ENCODE measurements at places on chromosomes 3 and 15.

- no peak for DNase-seq
Measured at GRCh38 chr15:29312387-29312786, 42.8 kb upstream of the NSMCE3 start.

DNA sequence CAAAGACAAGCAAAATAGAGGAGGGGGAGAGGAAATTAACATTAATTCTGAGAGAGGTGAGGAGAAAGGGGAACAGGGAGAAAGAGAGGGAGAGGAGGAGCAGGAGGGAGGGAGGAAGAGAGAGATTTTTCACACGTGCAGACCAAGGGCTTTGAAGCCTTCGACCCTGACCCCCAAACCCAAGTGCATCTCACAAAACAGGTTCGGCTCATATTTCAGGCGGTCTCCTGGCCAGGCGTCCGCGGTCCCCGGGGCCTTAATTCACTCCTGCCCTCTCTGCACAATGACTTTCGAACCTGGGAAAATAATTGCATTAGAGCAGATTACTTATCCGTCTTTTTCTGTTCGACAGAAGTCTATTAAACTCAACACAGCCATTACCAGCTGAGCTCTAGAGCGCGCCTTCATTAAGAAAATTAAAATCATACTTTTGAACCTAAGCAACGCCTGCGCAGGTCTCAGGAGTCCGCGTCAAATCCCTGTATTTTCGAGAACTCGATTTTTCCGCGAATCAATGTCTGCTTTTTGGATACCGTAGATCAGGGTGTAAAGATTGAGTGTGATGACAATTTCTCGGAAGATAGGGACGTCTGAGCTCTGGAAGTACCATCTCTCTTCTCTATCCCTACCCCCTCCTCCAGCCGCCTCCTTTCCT is 220.7 kb downstream of the MEIS2 start:
- DNase-seq = no peak

- peak; percentile 86 for DNase-seq
Measured at GRCh38 chr15:56244038-56244810, 545 bp upstream of the RFX7 start.

- peak; percentile 49 for DNase-seq
Measured at GRCh38 chr3:47421741-47422649, 41.2 kb downstream of the PTPN23 start.

GRCh38 chr3:197503652-197504051 is 52.1 kb downstream of the BDH1 start:
- DNase-seq = no peak
